Inflammatory macrophage treated with lipopolysaccharide for 1 hour (primary cell): ENCODE measurements at places on chromosomes 2 and 18.
A peak's percentile ranks its signal among the peaks of the same experiment; 100 is the strongest.

DNA sequence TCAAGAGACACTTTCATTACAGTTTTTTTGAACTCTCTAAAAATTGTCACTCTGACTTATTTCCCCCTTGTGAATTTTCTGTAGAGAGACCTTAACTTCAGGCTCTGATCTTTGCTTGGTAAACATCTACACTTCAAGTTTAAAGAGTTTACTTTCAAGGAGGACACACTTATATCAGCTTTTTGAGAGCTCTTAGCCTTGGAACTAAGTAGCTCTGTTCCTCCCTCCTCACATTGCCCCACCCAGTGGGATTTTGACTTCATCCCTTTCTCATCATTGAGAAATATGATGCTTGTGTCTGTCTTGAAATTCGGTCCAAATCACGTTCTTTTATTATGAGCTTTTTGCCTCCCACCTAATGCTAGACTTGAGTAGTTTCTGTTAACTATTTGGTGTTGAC lies 433.4 kb upstream of the MEIS1 start:
- DNase-seq = no peak

DNA sequence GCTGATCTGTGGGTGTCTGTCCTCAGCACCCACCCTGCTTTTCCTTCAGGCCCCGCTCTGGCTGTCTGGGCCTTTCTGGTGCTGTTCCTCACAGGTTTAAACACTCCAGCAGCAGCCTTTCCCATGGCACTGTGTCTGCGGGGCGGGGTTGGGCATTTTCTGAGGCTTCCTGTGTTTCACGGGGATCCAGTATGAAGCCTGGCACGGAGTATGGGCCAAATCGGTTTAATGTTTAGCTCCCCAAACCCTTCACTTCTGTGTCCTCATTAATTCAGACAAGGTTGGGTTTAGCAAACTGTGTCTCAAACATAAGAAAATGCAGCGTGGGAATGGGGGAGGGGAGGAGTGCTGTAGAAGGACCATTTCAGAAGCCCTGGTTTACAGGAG lies 44.9 kb downstream of the HPCAL1 start:
- no peak for DNase-seq

DNA sequence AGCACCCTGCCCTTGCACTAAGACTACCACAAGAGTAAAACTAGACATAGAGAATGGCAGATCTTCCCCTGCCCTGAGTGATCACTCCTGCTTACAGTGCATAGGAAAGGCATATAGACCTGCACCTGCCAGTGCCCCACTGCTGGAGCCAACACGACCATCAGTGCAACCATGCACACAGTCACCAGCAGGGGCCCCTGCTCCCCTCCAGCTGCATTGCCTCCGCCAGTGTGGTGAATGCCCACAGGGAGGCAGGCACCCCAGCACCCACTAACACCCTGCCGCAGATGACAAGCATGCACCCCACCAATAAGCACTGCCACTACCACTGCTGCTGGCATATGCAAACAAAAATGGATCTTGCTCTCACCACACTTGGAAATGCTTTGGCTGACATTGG lies 478.8 kb downstream of the ADCYAP1 start:
- DNase-seq = no peak

GRCh38 chr2:200099256-200099655 lies 143.9 kb downstream of the MAIP1 start:
- no peak for DNase-seq

DNA sequence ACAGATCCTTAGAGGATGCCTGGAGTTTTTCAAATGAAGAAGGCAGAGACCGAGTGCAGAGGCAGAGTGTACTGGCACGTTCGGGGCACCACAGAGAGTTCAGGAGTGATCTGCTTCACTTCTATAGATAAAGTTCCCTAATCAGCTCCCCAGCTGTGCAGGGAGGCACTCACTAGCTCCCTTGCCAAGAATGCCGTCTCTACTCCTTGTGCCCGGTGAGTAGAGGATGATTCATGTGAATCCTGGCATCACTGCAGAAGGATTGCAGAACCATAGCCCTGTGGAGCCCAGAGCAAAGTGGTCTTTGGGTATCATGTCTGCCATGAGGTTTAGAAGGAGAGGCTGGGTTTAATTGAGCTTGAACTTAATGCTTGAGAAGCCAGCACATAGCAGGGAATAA lies 510.1 kb upstream of the RAB6C start:
- no peak for DNase-seq

DNA sequence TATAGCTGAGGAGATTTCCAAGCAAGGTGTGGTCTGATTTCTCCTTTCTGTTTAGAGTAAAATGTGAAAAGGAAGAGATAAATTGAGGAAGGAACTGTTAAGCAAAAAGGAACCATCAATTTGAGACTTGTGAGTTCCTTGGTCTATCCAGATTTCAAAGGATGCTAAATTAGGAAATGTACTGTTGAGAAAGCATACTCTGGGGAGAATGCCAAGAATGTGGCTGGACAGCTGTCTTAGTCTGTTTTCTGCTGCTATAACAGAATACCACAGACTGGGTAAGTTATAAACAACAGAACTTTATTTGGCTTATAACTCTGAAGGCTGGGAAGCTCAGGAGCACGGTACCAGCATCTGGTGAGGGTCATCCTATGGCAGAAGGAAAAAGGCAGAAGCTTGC lies 1097.2 kb downstream of the TDRD15 start:
- no peak for DNase-seq

DNA sequence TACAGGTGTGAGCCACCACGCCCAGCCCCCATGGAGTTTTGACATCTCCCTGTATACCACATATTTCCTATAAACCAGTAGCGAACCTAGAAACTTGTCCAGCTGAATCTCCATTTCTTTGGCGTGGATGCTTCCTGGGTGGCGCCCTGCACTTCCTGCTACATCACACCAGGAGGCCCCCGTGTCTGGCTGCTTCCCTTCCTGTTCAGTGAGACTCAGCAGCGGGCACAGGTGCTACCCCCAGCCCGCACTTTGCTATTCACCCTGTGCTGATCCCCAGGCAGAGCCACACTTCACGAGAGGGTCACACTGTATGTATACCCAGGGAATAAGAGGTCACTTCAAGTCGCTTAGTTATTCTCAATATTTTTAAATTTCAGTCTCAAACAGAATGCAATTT lies 35.0 kb downstream of the CYP27C1 start:
- no peak for DNase-seq

- no peak for DNase-seq
Observed at GRCh38 chr18:45871431-45872084, 46.1 kb downstream of the SIGLEC15 start.

- DNase-seq = no peak
Observed at GRCh38 chr2:67633212-67633856, 236.2 kb downstream of the ETAA1 start.

DNA sequence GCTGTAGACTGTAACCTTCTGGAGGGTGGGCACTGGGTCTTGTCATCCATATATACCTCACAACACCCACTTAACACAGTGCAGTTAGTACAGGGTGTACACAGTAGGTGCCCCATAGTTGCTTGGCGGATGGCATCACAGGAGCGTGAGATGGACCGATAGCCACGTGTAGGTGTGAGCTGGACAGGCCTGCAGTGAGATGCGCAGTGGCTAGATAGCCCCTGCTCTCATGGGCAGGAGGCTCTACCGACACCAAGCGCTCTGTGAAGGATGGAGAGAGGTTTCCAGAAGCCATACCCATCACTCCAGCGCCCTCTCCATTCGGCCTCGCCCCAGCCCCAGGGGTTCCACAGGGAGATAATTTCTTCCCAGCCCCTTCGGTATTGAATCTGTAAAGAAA lies 49.5 kb downstream of the CAPN13 start:
- DNase-seq = no peak

GRCh38 chr2:205762881-205763280 lies 80.6 kb downstream of the NRP2 start:
- DNase-seq = no peak

DNA sequence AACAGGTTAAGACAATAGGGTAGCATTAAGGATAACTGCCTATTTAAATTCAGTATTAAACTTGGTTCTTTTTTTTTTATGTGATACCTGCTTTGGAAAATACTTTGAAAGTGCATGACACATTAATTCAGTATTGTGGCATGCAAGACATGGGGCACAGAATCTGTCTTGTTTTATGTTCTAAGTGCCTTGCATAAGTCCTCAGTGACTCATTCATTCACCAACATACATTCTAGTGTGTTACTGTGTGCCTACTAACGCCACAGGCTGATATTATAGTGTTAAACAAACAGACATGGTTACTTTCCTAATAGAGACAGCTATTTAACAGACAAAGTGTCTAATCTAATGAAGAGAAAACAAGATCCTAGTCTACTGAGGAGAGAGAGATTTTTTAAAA lies 91.7 kb downstream of the GCA start:
- no peak for DNase-seq

GRCh38 chr2:27889774-27890145 lies 427 bp downstream of the RBKS start:
- no peak for DNase-seq

GRCh38 chr2:73117441-73117840 lies 4.7 kb upstream of the RAB11FIP5 start:
- DNase-seq = no peak

DNA sequence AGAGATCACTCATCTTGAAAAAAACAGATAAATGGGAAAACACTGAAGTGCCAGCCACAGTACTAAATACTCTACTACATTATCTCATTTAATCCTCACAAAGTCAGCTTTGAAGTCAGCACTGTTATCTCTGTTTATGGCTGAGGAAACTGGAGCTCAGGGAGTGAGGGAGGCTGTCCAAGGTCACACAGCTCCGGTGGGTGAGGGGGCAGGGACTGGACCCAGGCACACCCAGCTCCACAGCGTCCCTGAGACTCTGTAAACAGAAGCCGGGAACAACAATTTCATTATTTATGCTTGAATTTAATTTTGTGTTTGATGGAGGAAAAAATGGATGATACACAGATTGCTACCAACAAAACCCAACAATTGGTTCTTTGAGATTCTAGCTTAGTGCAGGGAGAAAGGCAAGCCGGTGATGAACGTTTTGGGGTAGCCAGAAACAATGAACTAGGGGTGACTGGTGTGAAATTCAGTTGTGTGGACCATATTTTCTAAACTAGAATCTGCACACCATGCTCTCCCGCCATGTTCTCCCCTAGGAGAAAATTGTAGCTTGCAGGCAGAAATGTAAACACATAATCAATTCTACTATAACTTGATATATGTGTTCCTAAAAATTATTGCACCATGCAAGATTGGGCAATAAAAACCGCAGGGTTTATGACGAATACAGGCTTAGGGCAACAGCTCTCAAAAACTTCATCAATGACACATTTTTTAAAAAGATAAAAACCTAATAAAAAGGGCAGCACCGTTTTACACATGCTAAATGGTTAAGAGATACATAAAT lies at the start of gene GREB1:
Gene GREB1 (plus strand): TSS at position 768 of the 793 bp plus-strand sequence. CDS start 22,570 bp downstream, outside the sequence.
- peak; percentile 81 for DNase-seq

- DNase-seq = no peak
Observed at GRCh38 chr18:39215920-39216319, 1650.3 kb upstream of the CELF4 start.

- peak; percentile 23 for DNase-seq
Observed at GRCh38 chr2:45919711-45920111, 268.2 kb downstream of the PRKCE start.

DNA sequence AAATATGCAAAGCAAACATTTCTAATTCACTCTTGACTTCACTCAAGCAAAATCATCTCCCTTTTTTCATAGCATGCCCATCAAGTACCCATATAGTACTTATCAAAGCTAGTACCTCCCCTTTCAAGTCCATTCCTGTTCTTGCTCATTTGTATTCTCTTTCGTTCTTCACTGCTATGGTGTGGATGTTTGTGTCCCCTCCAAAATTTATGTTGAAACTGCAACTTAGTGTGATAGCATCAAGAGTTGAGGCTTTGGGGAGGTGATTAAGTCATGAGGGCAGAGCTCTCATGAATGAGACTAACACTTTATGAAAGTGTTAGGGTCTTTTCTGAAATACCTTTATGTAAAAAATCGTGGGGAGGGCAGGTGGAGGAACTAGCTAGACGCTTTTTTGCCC lies 52.9 kb downstream of the RNU4ATAC start:
- no peak for DNase-seq

GRCh38 chr2:46230115-46230571 lies 67.1 kb upstream of the EPAS1 start:
- no peak for DNase-seq

DNA sequence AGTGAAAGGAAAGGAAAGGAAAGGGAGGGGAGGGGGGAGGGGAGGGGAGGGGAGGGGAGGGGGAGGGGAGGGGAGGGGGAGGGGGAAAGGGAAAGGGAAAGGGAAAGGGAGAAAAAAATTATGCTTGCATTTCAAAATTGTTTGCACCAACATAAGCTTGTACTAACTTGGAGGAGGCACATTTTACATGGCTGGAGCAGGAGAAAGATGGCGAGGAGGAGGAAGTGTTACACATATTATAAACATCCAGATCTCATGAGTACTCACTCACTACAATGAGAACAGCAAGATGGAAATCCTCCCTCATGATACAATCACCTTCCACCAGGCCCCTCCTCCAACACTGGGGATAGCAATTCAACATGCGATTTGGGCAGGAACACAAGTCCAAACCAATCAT lies 660.2 kb upstream of the CDH2 start:
- DNase-seq = no peak

DNA sequence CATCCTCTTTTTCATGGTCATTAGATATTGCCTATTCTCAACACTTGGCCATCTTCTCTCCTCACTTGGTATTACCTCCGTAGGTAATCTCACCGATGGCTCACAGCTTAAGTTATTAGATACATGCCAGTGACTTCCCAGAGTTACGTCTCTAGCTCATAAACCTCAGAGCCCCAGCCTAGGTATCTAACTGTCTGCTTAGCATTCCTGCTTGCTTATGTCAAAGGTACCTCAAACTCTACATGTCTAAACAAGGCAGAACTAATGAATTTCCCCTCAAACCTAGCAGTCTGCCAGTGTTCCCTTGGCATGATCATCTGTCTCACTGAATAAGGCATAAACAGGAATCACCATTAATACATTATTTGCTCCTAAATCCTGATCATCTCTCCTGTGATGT lies 27.7 kb upstream of the ZNF638 start:
- no peak for DNase-seq

DNA sequence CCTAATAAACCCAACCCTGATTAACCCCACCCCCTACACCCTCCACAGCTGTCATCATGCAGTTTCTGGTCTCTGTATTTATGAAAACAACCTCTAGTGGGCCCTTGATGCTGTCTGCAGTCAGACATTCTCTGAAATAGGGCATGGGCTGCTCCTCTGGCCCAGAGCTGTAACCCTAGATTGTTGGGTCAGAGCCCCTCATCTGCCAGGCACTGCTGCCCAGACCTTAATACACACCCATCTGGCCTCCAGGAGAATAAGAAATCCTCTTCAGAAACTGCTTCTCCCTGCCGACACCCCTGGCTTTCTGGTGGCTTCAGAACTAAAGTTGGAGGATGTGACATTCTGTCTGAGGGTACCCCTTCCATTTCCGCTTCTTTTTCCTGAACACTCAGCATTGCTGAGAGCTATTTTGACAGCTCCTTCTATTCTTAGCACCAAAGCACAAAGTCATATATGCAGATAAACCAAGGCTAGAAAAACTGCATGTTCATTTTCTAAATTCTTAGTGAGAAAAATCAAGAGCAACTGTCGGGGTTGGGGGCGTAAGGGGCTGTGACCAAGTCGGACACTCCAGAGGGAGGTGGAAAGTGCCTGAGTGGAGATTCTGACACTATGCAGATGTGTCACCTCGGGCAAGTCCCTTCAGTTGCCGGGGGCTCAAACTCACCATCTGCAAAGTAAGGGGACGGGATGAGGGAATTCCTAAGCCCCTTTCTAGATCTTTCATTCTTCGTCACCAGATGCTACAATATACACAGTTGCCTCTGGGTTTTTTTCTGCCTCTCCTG lies 28.7 kb downstream of the SRSF7 start:
- DNase-seq = no peak

GRCh38 chr18:76489081-76489480 lies 6.0 kb downstream of the ZNF516 start:
- DNase-seq = no peak
